ENCODE measurements at places on chromosomes 3 and 15. TPM values are rescaled to one million over a fixed set of nuclear protein-coding genes. Genes with fewer than 3 reads are reported as not detected.

The C15orf62 gene
- total RNA-seq = 0.44 TPM

The RYR3 gene
- total RNA-seq = 3.8 TPM

The ZNF385D gene
- 3.7 TPM for total RNA-seq

The GCNT3 gene
- total RNA-seq = not detected

The GRAMD2A gene
- total RNA-seq = 2.0 TPM

The LINGO1 gene
- total RNA-seq = 16.5 TPM

The ANKRD63 gene
- total RNA-seq = 0.31 TPM

All from mesothelial cell of epicardium (in vitro differentiated cells).